Stimulated activated CD8-positive, alpha-beta memory T cell treated with anti-CD3 and anti-CD28 coated beads, Interleukin-7, amount 100 ng/mL, for 1 hour (primary cell): ENCODE measurements at places on chromosomes 12 and 14.

DNA sequence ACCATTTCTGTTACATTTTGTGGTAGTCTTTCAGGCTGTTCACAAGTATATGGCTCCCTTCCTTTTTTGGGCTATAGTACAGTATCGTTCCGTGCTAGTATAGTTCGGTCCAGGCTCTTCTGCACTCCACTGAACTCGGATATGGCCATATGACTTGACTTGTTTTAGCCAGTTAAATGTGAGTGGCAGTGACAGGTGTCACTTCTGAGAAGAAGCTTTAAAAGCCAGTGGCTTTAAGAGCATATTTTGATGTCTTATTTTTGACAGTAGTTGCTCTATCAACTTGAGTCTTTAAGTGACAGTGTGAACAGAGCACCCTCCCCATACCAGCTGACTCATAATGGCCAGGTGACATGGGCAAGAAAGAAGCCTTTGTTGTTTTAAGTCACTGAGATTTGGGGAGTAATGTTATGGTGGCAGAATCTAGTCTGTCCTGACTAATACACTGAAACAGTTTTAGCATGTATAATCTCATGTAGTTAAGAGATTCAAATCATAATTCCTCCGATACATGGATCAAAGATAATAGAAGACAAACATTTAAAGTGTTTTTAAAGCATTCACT, 64.6 kb downstream of the ANO4 start:
- DNase-seq: no peak

DNA sequence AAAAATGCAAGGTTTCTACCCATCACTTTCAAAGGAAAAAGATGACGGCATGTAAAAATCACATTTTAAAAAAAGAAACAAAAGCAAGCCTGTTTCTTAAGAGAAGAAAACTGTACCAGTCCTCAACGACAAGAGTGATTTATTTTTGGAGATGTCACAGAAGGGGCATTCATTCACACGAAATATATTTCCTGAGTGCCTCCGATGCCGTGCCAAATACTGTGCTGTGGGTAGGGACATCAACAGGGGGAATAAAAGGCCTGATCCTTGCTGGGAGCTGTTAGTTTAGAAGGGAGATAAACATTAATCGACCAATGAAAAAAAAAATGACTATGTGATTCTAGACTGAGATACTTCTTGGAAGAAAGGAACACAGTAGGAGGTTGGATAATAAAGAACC, 297.5 kb upstream of the SOX5 start:
- no peak for DNase-seq

DNA sequence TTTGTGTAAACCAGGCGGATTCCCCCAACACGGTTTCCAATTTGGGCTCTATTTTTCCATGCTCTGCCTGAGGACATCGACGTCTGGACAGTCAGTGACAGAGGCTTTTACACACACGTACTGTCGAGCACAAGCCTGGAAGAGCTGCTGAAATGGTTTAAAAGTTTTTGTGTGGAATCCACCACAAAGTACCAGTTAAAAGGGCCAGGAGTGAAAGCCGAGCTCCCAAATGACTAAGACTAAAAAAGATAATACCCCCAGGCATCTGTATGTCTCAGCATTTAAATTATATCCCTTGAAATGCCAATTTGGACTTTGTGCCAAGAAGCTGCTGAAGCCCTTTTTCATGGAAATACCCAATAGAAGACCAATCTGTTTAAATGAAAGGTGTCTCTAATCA, 173.2 kb downstream of the EGLN3 start:
- DNase-seq: no peak

DNA sequence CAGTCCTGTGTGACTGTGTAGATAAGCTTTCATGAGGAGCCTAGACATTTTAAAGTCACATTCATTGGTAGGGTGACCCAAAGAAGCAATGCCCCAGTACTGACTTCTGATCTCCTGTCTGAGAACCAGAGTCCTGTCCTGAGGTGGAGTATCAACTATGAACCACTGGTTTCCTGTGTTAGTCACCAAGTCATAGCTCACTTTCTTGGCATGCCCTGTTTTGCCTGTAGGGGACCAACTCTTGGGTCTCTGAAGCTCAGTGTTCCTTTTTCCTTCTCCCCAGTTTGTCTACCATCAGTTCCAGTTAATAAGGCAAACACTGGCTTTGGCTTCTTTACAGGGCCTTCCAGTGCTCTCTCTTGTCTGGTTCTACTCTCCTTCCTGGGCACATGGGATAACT, 97.4 kb downstream of the C12orf75 start:
- DNase-seq: no peak

DNA sequence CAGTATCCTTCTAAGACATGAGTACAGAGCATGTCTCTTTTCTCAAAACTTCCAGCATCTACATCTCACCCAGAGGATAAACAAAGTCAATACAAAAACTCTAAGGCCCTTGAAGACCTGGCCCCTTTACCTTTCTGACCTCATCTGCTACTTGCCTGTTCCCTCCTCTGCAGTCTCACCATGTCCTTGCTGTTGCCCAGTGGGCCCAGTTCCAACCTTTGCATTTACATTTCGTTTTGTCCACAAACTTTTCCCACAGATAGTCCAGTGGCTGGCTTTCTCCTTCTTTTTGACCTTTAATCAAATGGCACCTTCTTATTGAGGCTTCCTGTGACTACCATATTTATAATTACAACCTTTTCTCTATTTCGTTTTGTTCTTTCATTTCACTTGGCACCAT, 1.6 kb downstream of the IRAK4 start:
- DNase-seq: no peak

DNA sequence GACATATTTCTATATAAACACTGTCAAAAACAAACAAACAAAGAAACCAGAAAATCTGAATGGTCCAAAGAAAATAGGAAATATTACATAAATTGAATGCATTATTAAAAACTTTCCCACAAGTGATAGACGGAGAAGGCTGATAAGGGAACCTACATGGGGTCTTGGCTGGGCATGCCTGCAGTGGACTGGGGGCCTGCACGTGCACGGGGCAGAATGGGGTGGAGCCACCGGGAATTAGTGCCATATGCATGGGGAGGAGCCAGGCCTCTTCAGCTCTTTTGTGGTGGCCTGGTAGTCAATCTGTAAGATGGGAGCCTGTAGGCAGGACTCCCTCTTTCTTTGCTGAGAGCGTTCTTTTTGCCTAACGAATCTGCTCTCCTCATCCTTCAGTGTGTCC, 1031.7 kb upstream of the FBXO33 start:
- DNase-seq: no peak

- no peak for DNase-seq
These were observed 218.5 kb downstream of the FUT8 start for GRCh38 chr14:65631040-65631439.

GRCh38 chr12:72278894-72279293, 6.7 kb downstream of the TRHDE start:
- DNase-seq: no peak
